ENCODE measurements at places on chromosomes 12 and 14.

- DNase-seq = no peak
These were observed 17.3 kb upstream of the RFLNA start for GRCh38 chr12:124277394-124278241.

DNA sequence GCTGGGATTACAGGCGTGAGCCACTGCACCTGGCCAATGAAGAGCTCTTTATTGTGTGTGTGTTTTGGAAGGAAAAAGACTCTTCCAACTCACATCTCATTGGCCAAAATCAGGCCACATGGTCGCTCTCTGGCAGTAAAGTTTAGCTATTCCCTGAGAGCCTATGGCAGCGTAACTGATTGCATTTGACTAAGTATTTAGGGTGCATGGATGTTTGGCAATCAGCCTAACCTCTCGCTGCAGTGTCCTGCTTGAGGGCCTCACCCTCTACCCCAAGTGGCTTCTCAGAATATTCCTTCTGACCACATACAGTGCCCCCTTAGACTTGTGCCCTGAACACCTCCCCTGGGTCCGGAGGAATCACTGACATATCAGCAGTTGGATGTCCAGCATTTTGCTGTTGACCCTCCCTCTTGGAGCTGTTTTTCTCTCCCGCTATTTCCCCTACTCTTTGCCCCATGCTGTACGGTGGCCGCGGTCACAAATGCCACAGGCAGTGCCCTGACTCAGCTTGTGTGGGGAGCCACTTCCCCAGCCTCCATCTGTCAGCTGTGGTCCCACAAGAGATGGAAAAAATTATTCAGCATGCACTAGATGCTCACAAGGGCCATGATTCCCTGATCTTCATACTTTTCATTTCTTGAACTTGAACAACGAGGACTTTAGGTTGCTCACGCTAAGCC is 9.5 kb downstream of the PHETA1 start:
- DNase-seq = no peak

GRCh38 chr12:76519538-76519937 is 40.0 kb downstream of the OSBPL8 start:
- DNase-seq = no peak

DNA sequence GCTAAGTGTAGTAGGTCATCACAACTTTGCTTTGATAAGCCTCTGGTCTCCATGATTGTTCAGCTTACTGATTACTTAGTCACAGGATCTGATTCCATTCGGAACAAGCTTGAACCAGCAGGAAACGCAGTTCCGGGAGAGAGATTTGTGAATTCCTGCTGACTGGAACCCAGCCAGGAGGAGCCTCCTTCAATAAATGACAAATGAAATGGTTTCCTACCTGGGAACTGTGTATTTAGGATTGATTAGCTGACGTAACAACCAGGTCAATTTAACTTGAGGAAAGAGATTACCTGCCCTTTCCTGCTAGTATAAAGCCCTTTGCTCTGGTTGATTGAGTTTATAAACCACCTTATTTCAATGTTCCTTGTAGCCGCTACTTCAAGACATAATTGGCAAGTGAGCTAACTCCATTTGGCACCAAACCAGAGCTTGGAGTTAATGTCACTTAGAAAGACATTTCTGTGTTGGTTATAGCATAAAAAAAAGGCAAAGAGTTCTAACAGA is 35.1 kb upstream of the KCNH3 start:
- DNase-seq = no peak

- DNase-seq = no peak
These were observed 43.7 kb upstream of the RNU6-8 start for GRCh38 chr14:32246751-32247150.

DNA sequence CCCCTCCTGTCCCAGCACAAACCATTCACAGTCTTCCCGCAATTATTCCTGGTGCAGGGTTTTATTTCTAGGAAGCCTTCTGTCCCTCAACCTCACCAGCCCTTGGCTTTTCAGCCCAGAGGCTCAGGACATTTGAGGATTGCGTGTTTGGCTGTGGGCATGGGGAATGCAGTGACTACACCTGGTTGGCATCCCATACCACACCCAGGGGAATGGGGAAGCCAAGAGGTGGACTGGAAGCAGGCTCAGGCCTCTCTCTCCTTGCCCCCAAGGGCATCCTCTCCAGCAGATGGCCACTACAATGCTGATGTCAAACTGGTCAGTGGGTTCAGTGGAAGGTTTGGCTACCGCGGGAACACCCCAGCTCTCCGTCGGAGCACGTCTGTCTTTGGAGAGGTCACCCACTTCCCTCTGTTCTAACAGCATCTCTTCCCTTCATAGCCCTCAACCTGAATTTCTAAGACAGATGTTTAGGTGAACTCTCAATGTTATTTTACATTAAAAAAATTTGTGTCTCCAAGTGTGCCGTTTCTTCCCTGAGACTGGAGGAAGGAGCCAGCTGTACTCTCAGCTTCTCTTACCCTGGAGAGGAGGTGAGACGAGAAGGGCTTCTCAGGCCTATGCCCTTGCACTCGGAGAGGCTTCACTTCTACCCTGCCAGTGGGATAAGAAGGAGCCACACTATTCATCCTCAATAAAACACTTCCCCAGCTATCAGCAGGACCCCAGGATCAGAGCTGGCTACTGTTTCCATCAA is 35.5 kb downstream of the DCAF4 start:
- DNase-seq = no peak

DNA sequence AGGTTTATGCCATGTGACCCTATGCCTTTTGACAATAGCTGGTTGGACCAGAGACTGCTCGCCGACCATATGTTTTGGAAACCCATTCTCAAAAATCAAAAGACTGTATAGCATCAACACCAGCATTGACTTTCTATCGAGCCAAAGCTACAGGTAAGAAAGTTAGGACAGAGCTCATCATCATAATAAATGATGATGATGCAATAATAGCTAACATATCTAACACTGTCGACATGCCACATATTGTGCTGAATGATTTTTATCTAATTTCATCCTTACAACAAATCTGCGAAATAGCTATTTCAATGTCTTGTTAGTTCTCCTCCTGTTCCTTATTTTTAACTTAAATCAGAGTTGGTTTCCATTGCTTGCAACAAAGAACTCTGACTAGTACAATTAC is 102.9 kb downstream of the EGLN3 start:
- DNase-seq = no peak

GRCh38 chr14:92958373-92959188 is 35.6 kb downstream of the CHGA start:
- no peak for DNase-seq

DNA sequence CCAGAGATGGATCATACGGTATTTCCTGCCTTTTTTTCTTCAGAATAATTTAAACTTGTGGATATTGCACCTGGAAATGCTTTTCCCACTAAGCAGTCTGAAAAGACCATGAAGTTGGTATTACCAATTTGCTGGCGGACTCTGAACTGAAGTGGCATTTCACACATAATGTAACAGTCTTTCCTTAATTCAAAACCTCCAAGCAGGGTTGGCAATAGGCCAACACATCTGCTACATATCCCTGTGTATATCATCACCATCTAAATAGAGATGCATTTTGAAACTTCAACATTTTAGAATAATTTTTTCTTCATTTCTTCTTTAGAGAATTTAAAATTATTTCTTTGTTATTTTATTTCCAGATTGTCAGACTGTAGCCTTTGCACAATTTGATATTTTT is 100.5 kb downstream of the TSPAN8 start:
- no peak for DNase-seq

- DNase-seq = no peak
These were observed 161.5 kb downstream of the ETV6 start for GRCh38 chr12:11811008-11811407.

DNA sequence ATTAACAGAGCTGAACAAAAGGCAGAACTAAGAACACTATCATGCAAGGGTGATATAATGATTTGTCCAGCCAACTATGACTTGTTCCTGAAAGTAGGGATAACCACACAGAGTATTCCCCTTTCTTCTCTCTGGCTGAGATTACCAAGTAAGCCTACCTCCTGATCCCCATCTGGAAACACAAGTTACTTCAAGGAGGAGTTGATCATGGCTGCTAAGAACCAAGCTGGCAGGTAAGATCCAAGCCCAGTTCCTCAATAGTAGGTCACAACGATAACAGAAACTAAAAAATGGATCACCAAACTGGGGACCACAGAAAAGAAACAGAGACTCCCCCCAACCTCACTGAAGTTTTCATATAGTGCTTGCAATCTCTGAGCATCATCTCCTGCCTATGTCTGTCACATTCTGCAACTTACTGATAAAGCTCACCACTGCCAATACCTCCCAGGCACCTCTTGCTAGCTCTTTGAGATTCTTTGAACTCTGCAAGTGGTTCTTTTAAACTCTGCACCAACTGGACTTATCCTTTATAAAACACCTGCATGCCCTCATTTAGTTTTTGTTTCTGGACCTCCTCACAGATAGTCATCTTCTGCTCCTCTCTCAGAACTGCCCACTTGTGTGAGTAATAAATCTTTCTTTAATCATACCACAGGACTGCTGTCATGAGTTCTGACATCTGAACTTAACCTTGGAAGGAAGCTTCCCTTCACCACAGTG is 76.6 kb downstream of the LRP6 start:
- DNase-seq = no peak

- DNase-seq = no peak
These were observed 16.4 kb upstream of the ARID2 start for GRCh38 chr12:45713078-45713477.

DNA sequence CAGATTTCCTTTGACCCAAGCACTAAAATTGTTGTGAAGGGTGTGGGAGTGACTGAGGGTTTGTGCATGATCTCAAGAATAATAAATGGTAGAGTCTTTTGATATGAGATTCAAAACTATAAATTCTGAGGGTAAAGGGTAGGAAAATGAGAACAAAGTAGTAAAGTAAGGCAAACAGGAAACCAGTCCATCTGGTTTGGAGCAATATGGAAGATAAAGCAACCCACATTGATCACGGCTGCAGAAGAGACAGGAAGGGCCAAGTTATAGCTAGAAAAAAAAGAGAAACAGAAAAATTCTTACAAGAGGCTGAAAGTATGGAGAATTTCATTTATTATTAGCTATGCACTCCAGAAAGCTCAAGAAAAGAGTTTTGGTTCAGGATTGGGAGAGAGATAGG is 4.6 kb upstream of the SLCO1B3 start:
- DNase-seq = no peak

- no peak for DNase-seq
These were observed 272.4 kb downstream of the DPF3 start for GRCh38 chr14:72621387-72622065.

DNA sequence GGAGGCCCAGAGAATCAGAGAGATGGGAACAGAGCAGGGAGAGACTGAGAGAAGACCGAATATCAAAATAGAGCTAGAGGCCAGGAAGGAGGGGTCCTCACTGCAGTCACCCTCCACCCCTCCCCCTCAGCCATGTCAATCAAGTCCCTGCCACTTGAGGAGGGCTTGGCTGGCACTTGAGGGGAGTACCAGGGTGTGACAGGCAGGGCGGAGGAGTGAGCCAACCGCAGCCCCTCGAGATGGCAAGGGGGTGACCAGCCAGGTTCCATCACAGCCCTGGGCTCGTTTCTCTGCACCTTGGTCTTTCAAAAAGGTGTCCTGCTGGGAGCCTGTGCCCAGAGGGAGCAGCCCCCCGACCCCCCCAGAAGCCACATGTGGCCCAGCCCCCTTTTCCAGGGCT is 4.2 kb downstream of the AQP5 start:
- no peak for DNase-seq

DNA sequence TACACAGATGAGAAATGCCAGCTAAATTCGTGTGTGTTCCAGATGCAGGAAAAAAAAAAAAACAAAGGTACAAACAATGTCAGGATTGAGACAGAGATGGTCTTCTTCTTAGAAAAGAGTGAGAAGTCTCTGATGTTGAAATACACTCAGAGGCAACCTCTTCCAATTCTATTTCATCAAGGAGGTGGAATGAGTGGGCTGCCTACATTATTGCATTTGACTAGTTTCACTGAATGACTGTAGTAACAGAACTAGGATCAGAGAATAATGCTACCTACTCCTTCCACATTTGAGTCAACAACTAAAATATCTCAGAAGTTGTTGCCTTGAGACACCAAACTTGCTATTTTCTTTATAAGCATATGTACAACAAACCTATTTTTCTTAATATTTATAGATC is 1332.2 kb upstream of the FLRT2 start:
- no peak for DNase-seq

Measured in cortex of kidney (tissue), 1 donor.